ENCODE measurements at places on chromosomes 16 and 17. TPM values are rescaled to one million over a fixed set of nuclear protein-coding genes. Genes with fewer than 3 reads are reported as not detected.

GRCh38 chr17:49341356-49341755 lies 20.7 kb downstream of the ZNF652 start:
- no peak for DNase-seq

DNA sequence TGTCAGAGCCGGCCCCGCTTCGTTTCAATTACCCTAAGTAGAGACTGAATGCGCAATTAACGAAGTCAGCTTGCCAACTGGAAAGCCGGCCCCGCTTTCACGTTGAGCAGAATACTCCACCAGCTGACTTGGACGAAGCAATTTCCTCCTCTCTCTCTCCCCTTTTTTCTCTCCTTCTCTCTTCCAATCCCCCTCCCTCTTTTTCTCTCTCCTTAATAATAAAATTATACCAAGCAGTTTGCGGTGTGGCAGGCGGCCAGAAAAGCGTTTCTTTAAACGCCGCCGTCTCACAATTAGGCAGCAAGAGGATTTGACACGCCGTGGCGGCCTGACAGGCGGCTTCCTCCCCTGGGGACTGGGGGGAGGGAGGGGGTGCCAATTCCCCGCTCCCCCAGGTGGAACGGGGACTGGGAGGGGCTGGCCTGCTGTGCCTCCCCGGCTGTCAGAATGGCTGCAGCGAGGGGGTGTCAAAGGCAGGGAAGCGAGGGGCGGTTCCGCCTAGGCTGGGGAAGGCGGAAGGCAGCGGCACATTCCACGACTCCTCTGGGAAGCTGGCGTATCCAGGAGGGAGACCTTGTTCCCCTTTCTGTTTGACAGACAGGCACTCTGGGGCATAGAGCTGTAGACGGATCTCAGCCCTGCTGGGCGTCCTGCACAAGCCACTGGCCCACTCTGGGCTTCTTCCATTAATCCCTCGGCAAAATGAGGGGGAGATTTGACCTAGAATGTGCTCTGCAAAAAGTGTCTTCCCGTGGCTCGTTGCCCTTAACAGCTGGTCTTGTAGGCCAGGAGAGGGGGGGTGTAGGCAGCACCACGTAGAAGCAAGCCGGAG lies 52.7 kb downstream of the SREBF1 start:
- DNase-seq, result no peak

DNA sequence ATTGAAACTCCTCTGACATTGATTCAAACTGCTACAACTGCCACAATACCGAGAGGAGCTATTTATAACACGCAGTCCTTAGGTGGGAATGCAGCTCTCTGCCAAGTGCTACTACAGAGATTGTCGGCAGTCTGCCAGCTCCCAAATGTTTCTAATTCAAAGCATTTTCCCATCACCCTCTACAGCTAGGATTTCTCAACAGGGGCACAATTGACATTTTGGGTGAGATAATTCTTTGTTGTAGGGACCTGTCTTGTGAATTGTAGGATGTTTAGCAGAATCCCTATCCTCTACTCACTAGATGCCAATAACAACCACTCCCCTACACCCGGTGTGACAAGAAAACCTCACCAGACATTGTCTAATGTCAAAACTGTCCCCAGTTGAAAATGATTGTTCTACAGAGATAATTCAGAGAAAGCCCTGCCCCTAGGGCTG lies 7.8 kb upstream of the N4BP1 start:
- no peak for DNase-seq

DNA sequence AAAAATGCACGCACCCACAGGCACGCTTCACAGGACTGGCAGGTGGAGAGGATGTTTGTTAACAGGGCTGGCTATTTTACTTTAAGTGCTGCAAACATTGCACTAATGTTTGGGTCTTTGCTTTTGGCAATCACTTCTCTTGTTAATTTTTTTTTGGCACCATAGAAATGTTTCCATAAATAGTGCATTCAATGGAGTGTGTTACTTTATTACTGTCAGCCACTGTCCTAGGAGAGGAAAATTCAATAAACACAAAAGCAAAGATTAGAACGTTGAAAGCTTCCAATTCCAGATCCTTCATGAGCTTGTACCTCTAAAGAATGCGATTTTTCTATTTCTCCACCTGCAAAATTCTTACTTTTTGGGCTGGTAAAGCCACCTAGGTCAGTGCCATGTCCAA lies 743.5 kb downstream of the WWOX start:
- DNase-seq, result no peak

GRCh38 chr16:57301126-57301817 lies 16.8 kb upstream of the PLLP start:
- no peak for DNase-seq

DNA sequence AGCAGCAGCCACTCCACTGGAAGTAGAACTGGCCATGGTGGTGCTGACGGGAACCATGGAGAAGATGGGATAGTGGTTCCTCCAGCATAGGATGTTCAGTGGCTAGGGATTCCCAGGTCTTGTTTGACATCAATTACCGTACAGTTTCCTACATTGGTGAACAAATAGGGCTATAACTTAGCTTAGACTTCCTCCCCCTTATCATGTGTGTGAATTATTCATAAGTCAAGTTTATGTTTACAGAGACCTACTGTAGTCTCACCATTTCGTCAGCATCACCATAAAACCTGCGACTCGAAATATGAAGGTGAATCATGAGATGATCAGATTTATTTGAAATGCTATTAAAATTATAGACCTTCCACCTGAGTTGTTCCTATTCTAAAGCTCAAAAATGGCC lies 1.2 kb downstream of the KRTAP2-3 start:
- DNase-seq, result no peak

BCO1 gene
- not detected for total RNA-seq

SLC12A3 gene
- not detected for total RNA-seq

HAS3 gene
- total RNA-seq, result 10.1 TPM
